ENCODE measurements at places on chromosomes 3 and 15.

- DNase-seq: no peak
Observed at GRCh38 chr3:46675843-46676567, 17.5 kb downstream of the ALS2CL start.

DNA sequence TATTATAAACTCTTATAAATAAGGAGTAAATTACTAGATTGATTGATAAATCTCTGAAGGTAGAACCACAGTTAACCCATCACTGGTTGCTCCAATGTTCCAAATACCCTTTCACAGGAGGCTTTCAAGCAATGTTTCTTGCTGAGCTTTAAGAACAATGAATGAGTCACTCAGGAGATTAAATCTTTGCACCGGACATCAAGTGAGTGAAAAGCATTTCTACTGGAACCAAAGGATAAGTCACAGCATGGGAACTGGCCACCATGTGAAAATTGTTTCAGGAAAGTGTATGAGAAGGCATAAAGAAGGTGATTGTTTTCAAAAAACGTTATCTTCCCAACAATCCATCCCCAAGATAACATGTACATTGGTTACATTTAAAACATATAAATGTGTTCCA is 90.6 kb downstream of the CNTN3 start:
- DNase-seq: no peak

DNA sequence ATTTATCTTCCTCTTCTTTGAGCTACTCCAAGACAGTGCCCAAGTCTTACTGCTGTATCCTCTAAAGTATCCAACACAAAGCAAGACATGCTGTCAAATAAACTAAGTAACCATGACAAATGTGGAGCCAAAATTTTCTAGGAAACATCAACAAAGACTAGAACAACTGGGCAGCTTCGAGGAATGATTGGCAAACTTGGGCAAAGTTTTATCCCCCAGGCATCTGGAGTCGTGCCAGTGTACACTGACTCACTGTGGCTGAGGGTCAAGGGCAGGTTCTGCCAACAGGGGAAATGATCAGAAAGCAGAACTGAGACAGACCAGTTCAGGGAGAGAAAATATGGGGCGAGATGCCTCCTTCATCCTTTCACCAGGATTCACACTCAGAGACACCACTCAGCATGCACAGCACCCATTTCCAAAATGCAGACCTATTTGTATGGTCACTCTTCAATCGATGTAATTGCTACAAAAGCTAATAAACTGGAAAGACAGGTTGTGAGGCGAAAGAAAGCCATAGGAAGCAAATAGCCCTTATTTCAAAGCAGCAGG is 65.8 kb downstream of the MB21D2 start:
- no peak for DNase-seq

DNA sequence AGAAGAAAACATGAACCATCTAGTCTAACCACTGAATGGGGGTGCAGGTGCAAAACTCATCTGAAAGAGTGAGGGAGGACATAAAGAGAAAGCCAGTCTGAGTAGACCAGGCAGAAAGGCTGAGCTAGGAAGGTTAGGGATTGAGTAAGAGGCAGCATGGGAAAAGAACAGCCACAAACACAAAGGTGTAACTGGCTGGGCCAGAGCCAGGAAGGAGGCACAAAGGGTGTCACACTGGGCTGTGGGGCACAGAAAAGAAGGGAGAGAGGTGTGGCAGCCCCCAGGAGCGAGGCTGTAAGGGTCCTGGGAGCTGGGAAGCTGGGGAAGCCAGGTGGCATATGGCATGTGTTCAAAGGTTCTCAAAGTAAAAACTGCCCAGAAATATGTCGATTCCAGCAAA is 18.7 kb downstream of the IGSF11 start:
- DNase-seq: no peak

DNA sequence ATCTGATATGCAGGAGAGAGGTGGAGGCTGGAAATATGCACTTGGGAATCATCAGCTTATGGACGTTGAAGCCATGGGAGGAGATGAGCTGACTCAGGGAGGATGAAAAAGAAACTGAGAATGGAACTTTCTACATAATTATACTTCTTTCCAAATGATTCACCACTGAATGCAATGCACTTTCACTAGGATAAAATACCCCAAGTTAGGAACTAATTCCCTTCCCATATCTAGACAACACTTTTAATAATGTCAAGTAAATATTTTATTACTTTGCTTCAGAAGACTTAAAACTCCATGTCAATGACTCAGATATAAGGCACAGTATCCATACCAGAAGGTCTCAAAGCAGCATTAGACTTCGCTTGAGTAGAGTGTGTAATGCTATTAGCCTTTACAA is 24.2 kb downstream of the NPTN start:
- DNase-seq: no peak

DNA sequence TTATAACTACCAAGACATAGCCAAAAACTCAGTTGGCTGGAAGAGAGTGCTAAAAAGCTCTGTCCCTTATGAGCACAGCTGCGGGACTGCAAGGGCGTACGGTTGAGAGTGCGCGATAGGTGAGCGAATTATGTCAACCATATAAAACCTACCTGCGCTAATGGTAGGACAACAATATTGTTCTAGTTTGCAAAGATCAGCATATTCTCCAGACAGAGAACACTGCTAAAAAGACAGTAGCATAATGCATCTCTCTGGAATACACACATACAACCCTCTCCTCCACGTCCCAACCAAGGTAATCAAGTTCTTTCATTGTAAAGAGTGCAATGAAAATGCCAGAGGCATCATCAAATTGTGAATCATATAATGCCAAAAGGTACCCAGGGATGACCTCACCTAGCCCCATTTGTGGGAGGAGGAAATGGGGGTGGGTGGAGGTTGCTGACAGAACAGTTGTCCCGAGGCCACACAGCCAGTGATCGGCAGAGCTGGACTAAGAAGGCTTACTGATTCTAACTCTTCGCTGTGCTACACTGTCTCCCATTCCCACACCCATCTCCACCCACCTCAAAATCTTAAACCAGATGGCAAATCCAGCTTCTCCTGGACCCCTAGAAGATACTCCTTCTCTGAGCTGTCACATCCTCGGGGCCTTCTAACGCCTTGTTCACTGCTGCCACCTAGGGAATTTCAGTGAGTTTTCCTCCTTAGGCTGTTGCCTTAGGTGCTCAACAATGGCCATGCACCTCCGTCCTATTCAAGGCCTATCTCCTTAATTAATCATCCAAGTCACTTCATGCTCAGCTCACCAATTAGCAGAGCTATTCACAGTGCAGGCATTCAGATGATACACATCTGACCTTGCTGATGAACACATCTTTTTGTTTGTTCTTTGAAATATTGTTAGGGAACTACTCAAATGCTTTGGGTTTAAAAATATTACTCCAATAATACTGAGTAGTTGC is 60.7 kb downstream of the RPL22L1 start:
- no peak for DNase-seq

DNA sequence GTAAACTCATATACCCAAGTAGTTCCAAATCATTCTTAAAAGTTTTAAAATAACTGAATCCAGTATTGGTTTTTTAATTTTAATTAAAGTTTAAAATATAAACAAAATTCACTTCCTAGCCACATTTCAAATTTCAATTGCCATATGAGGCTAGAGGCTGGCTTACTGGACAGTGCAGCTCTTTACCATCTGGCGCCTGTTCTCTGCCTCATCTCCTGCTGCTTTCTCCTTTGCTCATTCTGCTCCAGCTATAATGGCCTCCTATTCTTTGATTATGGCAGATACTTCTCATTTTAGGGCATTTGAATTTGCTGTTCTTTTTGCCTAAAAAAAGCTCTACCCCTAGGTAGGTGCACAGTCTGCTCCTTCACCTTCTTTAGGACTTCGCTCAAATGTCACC is 19.1 kb downstream of the ARMC8 start:
- DNase-seq: no peak

DNA sequence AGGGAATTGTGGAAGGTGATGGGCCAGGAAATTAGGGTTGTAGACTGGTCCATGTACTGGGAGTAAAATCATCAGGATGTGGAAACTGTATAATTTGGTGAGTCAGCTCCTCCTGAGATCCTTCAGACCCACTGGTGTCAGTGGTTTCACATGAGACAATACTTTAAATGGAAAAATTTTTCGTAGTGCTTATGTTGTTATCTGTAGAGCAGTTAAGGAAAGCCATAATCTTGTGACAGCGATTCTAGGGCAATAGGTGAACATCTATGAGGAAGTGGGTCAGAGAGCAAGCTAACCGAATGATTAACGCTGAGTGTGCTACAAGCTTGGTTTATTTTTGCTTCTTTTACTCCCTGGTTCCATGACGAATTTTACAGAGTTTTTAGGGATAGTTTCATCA is 200.6 kb downstream of the CADM2 start:
- no peak for DNase-seq

DNA sequence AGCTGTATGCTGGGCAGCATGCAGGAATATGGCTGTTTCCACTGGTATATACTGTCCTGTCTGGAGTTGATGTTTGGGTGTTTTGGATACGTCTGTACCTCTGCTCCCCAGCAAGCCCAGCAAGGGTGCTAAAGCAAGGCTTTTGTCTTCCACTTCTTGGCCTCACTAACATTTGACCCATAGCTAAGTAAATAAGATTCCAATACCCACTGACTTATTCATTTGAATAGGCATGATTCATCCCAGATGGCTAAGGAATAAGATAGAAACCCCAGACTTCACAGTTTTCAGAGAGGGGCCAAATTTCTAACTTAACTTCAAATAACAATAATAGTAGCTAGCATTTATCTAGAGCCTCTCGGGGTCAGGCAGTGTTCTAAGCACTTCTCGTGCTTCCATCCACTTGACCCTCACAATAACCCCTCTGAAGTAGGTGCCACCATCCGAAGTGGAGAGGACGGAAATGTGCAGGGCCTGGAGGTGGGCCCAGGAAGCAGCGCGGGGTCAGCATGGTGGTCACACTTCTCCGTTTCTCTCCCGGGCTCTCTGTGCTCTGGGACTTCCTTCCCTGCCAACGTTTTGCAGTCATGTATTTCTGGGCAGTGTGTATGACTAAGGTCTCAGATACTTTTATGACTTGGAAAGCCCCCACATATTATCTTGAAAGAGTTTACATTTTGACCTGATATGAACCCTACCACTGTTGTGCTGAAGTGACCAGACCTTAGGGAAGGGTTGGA is 39.3 kb downstream of the LRRK1 start:
- no peak for DNase-seq

DNA sequence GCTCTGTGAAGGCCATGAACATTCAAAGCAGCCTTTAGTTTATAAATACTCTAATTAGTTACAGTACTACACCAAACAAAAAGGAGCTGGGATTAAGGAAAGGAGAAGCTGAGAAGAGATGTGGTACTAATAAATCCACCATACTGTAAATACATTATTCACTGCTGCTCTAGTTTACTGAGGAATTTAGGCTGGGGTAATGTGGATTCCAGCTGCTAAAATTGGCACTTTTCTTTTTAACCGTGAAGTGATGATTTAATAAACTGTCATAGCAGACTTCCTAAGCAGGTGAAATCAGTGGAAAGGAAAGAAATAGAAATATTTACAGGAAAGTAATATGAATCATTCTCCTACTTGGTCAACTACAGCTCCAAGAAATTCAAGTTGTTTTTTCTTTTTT is 88.7 kb downstream of the TFG start:
- DNase-seq: no peak

GRCh38 chr3:145951441-145951840 is 209.5 kb downstream of the PLOD2 start:
- DNase-seq: no peak

DNA sequence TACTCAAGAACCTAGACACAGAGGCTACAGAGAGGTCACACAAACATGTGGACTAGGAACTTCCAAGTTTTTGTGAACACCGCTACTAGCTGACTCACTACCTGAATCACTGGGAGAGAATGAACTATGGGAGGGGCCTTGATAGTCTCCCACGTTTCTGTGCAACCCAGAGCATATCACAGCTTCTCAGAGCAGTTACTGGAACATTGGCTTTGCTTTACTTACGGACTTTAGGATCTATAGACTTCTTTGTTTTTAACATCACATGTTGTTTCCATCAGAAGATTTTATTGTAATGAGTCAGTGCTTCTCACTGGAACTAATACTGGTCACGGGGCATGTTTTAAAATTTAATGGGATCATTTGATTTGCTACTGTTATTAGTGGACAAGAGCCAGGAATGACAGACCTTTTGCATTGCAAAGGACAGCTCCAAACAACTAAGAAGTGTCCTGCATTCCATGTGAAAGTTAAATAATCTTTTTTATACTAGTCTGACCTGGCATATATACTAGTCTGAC is 35.6 kb downstream of the RTP4 start:
- no peak for DNase-seq

- DNase-seq: no peak
Observed at GRCh38 chr3:99871231-99872045, 53.8 kb downstream of the CMSS1 start.

DNA sequence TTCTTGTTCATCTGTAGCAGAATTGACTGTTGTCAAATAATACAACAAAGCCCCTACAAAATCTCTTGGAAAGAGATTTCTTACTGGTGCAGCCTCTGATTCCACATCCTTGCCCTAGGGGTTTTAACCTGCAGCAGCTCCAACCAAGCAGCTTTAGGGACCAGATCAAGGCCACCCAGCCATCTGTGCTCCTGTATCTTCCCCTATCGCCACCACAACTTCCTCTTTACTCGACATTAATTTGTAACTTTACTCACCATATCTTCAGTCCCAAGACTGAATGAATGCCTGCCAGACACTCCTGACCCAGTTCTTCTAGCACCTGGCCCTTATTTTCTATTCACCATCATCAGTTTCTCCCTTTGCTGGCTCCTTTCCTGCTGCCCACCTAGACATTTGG is 156.6 kb upstream of the IL12A start:
- DNase-seq: no peak

DNA sequence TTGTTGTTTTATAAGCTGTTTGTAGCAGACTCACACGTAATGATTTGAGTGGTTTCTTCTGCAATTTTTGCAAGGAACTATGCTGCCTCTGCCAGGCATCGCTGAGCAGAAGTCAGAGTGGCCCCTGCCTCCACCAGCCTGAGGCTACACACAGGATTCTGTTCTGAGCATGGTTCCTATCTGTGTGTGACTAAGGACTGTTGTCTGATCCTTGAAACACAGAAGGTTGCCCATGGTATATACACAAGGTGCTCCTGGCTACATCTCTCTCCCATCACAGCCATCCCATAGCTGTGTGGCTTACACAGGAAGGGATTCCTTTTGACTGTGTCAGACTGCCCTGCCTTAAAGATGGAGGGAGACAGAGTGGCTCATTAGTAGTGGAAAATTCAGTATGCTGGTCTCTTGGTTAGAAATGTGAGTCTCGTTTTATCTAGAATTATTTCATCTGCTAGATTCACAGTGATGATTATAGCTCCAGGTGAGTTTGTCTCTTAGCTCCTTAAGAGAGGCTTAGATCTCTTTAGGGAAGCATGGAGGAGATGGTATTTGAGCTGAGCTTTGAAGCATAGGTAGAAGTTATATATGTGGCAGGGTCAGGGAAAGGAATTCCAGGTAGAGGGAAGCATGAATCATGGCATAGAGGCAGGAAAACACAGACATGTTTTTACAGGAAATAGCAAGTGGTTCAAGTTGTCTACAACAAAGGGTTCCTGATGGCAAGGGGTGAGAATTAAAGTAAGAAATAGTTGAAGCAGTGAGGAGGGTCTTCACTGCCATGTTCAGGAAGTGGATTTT is 37.5 kb downstream of the SNAPC5 start:
- DNase-seq: no peak

- DNase-seq: no peak
Observed at GRCh38 chr3:113844622-113845222, 6.1 kb downstream of the GRAMD1C start.

- DNase-seq: no peak
Observed at GRCh38 chr3:170180079-170180907, 1.2 kb downstream of the PHC3 start.

- no peak for DNase-seq
Observed at GRCh38 chr3:134077649-134078161, 48.0 kb upstream of the SLCO2A1 start.

GRCh38 chr15:39255760-39256159 is 325.1 kb upstream of the THBS1 start:
- DNase-seq: no peak

- DNase-seq: no peak
Observed at GRCh38 chr15:91541286-91541685, 312.2 kb upstream of the SLCO3A1 start.

Data from stimulated activated CD4-positive, alpha-beta T cell treated with anti-CD3 and anti-CD28 coated beads, Interleukin-12 subunit alpha, Interleukin-12 subunit beta, amount 100 ng/mL, for 48 hours (primary cell).